GM12878 (cell line): ENCODE measurements at places on chromosomes 2 and 18.

GRCh38 chr2:52429740-52430139 is 1337.9 kb upstream of the CHAC2 start:
- DNase-seq: no peak

GRCh38 chr2:147542351-147542750 is 302.5 kb upstream of the ACVR2A start:
- no peak for DNase-seq

- no peak for DNase-seq
Measured at GRCh38 chr2:240983996-240984498, 14.4 kb upstream of the SNED1 start.

DNA sequence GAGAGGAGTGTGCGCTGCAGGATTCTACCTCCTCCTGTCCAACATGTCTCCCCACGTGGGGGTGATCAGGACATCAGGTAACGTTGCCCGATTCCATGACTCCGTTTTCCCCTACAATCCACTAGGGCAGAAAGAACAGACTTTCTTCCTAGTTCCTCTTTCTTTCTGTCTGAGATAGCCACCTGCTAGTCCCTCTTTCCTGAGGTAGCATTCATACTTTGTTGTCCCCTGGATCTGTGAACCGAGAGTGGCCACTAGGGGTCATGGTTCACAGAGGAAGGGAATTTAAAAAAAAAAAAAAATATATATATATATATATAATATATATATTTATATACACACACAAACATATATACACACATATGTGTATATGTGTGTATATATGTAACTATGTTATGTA is 210.0 kb upstream of the ZNF521 start:
- no peak for DNase-seq

- DNase-seq: no peak
Measured at GRCh38 chr2:39407516-39408296, 29.4 kb downstream of the MAP4K3 start.

DNA sequence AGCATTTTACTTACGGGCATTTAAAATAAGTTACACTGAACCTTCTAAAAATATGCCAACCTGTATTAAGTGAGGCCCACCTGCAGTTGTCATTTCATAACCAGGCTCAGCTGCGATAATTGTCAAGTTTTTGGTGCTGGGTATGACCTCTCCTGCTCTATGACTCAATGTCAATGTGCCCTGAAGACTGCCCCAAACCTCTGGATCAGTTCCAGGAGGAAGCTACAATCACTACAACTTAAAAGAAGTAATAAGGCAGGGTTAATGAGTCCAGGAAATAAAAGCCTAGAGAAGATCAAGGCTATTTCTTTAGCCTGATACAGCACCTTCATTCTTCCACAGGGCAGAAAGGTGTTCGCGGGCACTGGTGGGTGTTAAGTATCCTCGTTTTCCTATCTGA is 22.9 kb downstream of the POLR1A start:
- no peak for DNase-seq

DNA sequence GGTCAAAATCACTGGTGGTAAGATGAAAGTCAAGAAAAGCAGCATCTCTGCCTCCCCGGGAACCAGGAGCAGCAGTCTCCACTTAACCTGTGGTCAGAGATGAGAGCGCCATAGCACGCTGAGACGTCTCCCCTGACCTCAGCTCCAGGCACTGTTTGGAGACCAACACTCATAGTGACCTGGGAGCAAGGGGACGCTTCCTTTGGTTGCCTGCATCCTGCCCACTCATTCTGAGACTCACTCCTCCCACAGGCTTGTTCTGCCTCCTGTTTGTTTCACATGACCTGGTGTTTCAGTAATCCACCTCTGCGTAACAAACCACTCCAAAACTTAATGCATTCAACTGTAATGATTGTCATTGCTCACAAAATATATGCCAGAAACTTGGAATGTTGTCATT is 139.3 kb downstream of the ACOXL start:
- DNase-seq: no peak

- no peak for DNase-seq
Measured at GRCh38 chr18:44128365-44128764, 552.3 kb upstream of the SETBP1 start.

- DNase-seq: no peak
Measured at GRCh38 chr2:239266779-239267287, 134.0 kb downstream of the HDAC4 start.

DNA sequence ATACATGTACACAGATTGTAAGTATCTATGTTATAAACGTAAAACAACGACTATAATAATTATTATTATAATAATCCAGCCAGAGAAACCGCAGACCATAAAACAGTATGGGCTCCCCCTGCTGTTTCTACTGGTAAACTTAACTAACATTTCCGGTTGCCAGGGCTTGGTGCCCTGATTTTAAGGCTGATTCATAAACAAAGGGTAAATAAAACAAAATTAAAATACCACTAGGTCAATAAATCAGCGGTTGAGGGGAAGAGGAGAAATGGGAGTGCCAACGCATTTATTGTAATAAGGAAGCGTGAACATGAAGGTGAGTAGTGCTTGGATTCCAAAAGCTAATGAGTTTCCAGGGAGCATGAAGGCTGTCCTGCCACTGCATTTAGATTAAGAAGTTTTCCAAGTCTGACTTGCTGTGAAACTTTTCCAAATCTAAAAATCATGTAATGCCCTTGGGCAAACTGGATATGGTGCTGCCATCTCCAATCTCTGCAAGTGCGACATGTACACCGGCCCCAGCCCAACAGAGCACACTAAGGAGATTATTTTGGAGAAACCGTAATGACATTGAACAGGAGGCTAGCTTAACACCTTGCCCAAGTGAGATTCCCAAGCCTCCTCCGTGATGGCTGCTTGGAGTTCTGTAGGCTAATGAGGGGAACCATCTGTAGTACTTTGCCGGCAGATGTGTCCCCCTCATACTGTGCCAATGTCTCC is 50.7 kb upstream of the HNRNPA3 start:
- no peak for DNase-seq

GRCh38 chr2:47147021-47147420 is 8.1 kb downstream of the STPG4 start:
- no peak for DNase-seq

- no peak for DNase-seq
Measured at GRCh38 chr18:4276953-4277585, 178.0 kb downstream of the DLGAP1 start.

- DNase-seq: no peak
Measured at GRCh38 chr2:3533836-3534235, 14.5 kb upstream of the ADI1 start.

- DNase-seq: no peak
Measured at GRCh38 chr2:6186332-6187151, 494.4 kb downstream of the SOX11 start.

DNA sequence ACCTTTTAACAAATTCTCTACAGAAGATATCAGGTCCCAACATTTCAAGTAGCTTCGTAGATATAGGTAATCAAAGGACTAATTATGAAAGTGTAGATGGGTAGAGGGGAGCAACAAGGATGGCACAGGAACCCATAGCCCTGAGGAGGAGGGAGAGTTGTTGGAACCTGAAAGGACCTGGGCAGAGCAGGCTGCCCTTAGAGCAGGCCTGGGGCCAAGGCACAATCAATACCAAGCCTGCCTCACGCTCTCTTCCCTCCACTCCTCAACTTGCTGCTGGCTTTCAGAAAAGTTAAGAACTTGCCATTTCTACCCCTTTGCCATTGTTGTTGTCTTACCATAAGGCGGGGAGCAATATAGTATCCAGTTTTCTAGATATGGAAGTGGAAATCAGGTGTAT is 10.1 kb upstream of the NAT8 start:
- DNase-seq: no peak

GRCh38 chr2:195413422-195413821 is 243.6 kb upstream of the SLC39A10 start:
- no peak for DNase-seq

GRCh38 chr2:173254659-173255058 is 100.0 kb upstream of the CDCA7 start:
- no peak for DNase-seq
